ENCODE measurements at places on chromosomes 4 and X.
A peak's percentile ranks its signal among the peaks of the same experiment; 100 is the strongest.

- DNase-seq = peak; percentile 2
Measured at GRCh38 chr4:2047781-2048581, 11.1 kb upstream of the NAT8L start.

GRCh38 chr4:176320340-176320975, 692 bp downstream of the SPCS3 start:
- peak; percentile 88 for DNase-seq

GRCh38 chrX:151714362-151714761, 1.5 kb upstream of the FATE1 start:
- no peak for DNase-seq

GRCh38 chr4:28555866-28556265, 1695.2 kb downstream of the STIM2 start:
- no peak for DNase-seq

DNA sequence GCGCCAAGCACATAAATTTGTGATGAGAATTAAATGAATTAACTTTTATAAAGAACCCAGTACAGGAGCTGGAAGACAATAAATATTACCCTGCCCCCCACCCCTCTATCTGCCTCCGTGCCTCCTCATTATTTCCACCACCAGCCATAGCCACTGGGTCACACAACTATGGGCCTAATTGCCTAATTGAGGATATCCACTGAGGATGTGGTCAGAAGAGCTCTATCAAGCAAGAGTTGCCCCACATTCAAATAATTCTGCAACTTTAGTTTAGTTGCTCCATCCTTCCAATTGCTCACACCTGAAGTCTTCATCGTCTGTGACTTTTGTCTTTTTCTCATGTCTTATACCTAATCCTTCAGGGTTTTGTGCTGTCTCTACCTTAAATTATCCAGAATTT, 9.5 kb upstream of the CXCL8 start:
- DNase-seq = no peak

DNA sequence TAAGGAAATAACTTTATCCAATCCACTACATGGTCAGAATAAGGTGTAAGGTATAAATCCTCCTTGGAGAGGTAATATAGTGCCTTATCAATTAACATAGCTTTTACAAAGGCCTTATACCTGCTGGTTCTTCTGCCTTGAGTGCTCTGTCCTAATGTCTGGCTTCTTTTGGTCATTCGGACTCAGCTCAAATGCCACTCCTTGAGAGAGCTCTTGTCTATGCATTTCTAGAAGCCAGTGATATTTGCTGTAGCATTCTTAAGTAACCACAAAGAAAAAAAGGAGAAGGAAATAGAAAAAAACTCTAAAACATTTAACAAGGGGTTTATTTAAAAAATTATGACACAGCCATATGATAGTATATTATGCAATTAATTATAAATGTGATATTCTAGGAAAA, 444.8 kb upstream of the SLIT2 start:
- DNase-seq = no peak

GRCh38 chrX:71815121-71815905, 52.2 kb downstream of the CXorf49B start:
- DNase-seq = no peak

GRCh38 chr4:158422546-158422945, 99.1 kb upstream of the RXFP1 start:
- DNase-seq = no peak

DNA sequence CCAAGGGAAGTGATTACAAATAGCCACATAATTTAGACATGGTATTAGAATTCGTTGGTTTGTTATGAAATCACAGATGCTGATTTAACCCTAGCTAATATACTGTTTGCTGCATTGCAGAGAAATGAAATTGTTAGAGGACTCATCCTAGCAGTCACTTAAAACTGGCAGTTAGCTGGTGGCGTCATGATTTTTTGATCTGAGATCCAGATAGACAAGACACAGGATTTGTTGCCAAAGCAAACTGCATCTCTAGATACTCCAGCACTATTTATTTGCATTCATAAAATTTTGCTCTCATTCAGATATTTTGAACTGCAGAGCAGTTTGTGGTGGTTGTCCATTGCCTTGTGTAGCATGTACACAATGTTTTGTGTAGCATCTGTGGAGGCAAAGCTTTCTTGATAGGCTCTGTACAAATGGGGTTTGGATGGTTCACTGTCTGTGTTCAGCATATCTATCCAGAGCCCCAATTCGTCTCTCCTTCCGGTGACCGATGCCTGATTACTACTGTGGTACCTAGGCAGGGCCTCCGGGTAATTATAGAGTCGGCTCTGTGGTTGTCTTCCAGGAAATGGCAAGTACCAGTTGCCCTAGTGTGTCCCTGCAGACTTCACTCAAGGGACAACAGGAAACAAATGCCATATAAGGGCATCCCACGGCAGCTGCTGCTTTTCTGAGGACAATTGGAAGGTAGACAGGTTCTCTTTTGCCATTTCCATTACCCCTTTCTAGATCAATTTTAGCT, 30.1 kb upstream of the SPARCL1 start:
- peak; percentile 55 for DNase-seq

DNA sequence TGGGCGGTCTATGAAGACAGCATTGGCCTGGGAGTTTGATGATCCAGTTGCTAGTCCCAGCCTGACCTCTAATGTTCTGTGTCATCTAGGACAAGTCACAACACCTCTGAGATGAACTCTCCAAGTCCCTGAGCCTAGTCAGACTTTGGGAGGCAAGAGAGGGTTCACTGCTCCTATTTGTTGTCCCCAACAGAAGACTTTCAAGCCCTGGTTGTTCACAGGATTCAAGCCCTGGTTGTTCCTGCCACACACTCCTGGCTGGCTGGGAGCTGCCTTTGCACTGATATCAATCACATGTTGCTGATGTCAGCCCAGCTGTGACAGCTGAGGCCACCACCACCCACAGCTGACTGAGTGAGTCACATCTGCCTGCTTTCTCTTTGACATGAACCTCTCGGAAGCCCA, 253.2 kb upstream of the RASGEF1B start:
- DNase-seq = peak; percentile 51

DNA sequence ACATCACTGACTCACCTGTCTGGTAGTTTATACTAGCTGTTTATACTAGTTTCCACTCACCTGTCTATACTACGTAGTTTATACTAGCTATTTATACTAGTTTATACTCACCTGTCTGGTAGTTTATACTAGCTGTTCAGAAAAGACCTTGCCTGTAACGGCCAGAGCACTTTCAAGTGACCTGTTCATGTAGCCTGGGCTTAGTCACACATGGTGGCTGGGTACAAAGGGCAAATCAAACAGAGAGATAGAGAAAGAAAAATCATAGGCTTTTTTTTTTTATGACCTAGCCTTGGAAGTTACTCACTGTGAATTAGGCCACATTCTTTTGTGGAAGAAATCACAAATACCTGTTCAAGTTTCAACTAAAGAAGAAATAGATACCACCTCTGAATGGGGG, 30.7 kb upstream of the SPANXN4 start:
- no peak for DNase-seq

GRCh38 chr4:164997324-164997723, 19.9 kb upstream of the TRIM61 start:
- no peak for DNase-seq

- no peak for DNase-seq
Measured at GRCh38 chr4:175238827-175239517, 320.8 kb downstream of the ADAM29 start.

DNA sequence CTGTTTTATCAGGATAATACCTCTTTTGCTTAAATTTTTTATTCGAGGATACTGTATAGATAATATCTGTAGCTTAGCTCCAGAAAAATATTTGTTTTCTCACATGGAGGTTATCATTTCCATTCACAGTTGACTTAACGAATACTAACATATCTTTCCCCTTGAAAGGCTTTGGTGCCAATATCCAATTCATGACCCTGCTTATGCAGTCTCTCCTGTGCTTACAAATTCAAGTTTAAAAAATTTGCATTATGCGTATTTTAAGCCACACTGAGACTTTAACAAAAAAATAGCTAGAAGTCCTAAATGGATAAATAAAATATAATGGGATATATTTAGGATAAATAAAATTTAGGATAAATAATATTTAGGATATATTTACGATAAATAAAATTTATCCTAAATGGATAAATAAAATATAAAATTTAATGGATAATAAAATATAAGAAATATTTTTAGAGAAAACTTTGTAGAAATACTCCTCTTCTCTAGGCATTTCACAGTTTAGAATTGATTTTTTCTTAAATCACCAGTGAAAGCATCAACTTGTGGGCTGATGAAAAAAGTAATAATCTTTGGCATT, 22.5 kb downstream of the GUCY1B1 start:
- no peak for DNase-seq

DNA sequence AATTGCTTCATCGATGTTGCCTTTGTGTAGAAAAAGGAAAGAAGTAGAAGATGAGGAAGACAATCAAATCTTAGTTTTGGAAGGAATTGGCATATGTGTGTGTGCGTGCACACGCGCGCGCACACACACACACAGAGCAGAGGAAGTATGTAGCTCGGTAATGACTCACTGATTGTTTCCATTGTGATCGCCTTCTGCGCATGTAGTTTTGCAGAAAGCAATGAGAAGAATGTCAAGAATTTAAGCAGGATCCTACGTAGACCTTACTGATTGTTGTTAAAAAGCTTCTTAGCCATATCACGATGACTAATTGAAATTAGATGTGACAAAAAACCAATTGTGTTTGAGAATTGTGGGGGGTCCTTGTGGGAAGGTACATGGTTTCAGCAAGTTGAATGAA, 12.8 kb upstream of the LIMCH1 start:
- DNase-seq = no peak

DNA sequence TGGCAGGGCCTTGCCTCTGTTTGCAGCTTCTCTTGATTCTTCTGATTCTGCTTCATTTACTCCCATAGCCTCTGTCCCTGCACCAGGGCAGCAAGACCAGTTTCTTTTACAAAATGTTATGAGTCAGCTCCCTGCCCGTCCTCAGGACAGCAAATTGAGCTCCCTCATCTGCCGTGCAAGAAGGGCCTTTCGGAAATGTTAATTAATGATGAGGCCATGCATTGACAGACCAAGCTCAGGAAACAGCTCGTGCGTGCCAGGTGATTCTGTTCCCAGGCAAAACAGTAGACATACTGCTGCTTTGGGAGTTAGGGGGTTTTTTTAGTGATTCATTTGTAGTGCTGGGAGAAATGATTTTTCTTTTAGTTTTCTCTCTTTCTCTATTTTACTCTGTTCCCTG, 231.7 kb downstream of the FBXW7 start:
- no peak for DNase-seq

GRCh38 chrX:19532709-19533108, 17.4 kb upstream of the MAP3K15 start:
- DNase-seq = no peak

GRCh38 chrX:23816179-23816578, 33.2 kb downstream of the SAT1 start:
- no peak for DNase-seq

- DNase-seq = peak; percentile 34
Measured at GRCh38 chr4:3302786-3303564, 10.2 kb downstream of the RGS12 start.

GRCh38 chrX:6226596-6227452, 1.8 kb downstream of the NLGN4X start:
- DNase-seq = no peak

DNA sequence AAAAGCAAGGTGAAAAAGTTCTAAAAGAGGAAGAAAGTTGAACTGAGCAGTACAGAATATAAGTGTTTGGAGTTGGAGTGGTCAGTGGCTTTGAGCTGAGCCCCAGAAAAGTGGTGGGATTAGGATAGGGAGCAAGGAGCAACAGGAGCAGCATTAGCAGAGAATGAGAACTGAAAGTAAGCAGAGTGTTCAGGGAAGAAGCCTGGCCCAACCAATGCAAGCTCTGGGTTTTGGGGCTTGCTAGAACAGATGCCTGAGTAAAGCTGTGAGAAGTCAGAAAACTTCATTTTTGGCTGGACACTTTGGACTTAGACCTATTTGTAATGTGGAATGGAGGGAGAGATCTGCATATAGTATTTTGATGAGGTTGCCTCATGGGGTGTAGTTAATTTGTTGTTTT, 17.8 kb downstream of the JADE1 start:
- no peak for DNase-seq

GRCh38 chrX:139158256-139158655, 372.3 kb upstream of the F9 start:
- no peak for DNase-seq

DNA sequence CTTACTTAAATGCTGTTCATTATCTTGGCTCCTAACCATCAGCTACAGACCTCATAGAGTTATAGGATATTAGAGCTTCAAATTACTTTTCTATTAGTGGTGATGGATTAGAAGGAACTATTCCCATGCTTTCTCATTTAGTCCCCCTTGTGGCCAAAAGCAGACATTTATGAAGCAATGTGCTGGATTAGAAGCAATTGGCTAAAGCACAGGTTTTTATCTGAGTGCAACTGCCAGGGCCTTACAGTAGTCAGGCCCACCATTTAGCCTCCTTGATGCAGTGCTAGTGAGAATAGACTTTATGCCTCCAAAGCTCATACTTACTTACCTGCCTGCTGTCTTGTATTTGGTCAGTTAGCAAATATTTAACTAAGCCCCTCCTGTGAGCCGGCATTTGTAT, 93.0 kb downstream of the TSPAN7 start:
- no peak for DNase-seq

DNA sequence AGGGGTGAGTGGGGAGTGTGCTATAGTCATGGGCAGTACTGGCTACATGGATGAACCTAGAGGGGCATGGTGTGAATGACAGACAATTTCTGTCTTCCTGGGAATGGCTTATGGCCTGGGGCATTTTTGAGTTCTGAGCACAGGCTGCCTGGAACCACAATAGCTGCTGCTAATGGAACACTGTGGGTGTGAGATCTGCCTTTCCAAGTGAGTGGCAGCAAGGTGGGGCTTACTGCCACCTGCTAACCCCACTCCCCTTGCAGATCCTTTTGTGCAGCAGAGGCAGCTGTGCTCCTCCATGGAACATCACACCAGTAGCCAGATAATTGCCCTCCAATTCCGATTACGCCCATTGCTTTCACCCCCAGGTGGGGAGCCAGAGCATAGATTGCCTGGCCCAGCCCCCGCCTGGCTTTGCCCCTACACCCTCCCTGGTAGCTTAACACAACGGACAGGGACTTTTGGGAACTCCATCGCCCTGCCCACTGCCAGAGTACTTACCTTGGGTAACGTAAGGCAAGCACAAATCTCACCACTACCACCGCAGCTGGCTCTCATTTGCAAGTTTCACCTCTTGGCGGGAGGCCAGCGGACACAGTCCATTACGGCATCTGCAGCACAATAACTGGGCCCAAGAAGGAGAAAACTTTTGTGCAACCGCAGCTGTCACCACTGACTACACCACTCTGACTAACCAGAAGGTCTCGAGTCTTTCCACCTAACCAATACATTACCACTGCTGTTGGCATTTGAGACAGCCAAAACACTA, 421.2 kb upstream of the NWD2 start:
- no peak for DNase-seq

- peak; percentile 4 for DNase-seq
Measured at GRCh38 chr4:132123870-132124623, 1025.0 kb upstream of the PCDH10 start.

DNA sequence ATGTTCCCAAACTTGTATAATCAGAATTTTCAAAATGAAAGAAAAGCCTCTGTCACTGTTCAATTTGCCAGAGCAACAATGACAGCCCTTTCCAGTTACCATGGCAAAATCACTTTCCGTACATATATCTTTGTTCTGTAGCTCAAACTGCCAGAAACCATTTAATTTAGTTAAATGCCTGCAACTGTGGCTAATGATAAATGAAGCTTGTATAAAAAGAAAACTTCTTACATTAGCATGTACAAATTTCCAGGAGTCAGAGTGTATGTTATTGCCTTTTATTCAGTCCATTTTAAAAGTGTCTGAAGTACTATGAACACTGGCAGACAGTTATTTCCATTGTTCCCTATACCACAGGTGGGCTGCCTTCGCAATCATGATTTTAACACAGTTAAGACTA, 30.3 kb downstream of the ARAP2 start:
- no peak for DNase-seq

All from CD4-positive, alpha-beta T cell treated with Interleukin-4 for 1 hour (primary cell).